ENCODE measurements at places on chromosomes 12 and 14.

GRCh38 chr14:60915781-60916180 is 65.1 kb downstream of the TRMT5 start:
- no peak for DNase-seq

GRCh38 chr12:1962051-1963020 is 41.9 kb downstream of the DCP1B start:
- no peak for DNase-seq

DNA sequence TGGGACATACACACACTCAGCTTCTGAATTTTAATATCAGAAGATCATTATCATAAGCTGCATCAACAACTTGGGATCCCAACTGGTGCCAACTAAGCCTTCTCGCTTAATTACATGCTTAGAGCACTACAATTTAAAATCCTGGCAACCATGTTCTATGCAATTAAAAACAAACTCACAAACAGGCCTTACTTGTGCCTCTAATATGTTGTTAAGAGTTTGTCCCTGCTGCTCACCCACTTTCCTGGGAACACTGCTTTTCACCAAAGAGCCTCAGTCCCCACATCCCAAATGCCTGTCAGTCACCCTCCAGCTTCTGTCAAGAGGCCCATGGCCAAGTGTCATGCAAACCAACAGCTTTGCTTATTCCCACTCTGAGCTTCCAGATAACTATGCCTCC is 69.7 kb downstream of the TTC9 start:
- no peak for DNase-seq

GRCh38 chr12:5246196-5246595 is 185.7 kb upstream of the NTF3 start:
- DNase-seq, result no peak

- no peak for DNase-seq
Observed at GRCh38 chr14:71597955-71598660, 334.1 kb upstream of the RGS6 start.

DNA sequence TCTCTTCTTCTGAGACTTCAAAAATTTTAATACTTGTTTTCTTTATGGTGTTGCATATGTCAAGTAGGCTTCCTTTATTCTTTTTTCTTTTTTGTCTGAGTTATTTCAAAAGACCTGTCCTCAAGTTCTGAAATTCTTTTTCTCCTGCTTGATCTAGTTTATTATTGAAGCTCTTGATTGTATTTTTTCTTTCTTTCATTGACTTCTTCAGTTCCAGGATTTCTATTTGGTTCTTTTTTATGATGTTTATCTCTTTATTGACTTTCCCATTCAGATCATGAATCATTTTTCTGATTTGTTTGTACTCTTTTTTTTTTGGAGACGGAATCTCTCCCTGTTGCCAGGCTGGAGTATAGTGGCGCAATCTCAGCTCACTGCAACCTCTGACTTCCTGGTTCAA is 34.1 kb downstream of the IFT43 start:
- DNase-seq, result no peak

DNA sequence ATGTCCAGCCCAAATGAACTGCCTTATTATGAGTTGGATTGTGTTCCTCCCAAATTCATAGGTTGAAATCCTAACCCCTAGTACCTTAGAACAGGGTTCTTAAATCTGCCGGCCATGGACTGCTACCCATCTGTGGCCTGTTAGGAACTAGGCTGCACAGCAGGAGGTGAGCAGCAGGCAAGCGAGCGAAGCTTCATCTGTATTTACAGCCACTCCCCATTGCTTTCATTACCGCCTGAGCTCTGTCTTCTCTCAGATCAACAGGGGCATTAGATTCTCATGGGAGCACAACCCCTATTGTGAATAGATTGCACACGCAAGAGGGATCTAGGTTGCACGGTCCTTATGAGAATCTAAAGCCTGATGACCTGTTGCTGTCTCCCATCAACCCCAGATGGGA is 9.8 kb upstream of the EML5 start:
- no peak for DNase-seq

GRCh38 chr12:59654061-59654460 is 58.2 kb downstream of the SLC16A7 start:
- DNase-seq, result no peak

DNA sequence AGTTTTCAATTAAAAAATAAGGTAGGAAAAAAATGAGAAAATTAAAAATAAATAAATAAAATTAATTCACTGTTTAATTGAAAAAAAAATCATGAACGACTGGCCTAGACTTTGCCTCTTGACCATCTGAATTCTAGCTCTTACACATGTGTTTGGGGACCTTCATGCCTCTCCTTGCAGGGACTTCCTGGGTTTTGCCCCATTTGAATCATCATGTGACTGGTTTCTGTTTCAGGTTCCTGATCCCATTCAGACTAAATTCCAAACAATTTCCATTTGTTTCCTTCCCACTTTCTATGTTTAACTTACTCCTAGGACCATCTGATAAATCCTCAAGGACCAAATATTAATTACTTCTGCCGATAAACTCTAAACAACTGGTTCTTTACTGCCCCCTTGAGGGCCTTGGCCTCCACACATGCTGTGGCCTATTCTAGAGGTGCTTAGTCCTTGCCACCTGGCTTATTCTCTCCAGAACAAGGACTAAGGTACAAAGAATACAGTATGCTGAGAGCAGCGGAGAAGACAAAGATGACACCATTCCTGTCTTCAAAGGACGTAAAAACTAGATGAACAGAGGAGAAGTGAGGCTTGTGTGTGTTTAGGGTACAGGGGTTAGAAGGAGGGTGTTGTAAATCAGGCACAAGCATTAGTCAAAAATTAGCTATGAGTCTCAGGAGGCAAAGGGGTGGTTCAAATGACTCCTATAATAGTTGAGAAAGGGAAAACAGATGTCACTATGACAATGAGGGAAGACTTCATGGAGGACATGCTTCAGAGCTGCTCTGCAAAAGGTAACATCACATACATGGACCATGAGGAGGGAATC is 125.8 kb upstream of the AVPR1A start:
- no peak for DNase-seq

DNA sequence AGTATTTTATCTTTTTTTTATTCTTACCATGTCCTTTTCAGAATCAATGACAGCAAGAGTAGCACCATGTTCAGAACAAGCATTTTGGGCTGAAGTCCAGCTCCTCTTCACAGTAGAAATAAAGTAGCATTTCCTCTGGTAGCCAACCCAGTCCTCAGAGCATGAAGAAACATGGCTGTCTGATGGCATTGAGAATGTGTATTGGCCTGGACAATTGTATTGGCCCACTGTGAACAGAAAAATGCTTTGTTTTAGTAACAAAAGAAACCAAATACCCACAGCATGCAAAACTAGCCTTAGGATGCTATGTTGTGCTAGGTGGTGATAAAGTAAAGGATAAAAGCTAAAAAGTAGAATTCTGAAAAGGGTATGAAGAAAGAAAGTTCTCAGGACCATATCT is 5.7 kb downstream of the CD69 start:
- DNase-seq, result no peak

DNA sequence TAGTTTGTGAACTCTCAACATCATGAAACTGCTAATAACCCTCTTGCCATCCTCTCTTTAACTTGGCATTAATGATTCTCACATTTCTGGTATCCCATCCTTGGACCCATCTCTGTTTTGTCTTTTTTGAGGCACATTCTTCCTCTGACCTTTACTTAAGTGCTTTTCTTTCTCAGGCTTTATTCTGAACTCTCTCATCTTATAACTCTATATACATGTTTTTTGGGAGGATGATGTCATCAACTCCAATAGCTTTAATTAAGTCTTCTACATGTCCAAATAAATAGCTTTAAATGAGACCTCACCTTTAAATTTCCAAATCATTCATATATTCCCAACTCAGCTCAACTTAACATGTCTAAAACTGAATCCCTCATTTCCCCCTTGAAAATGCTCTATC is 88.4 kb downstream of the PPFIA2 start:
- no peak for DNase-seq

DNA sequence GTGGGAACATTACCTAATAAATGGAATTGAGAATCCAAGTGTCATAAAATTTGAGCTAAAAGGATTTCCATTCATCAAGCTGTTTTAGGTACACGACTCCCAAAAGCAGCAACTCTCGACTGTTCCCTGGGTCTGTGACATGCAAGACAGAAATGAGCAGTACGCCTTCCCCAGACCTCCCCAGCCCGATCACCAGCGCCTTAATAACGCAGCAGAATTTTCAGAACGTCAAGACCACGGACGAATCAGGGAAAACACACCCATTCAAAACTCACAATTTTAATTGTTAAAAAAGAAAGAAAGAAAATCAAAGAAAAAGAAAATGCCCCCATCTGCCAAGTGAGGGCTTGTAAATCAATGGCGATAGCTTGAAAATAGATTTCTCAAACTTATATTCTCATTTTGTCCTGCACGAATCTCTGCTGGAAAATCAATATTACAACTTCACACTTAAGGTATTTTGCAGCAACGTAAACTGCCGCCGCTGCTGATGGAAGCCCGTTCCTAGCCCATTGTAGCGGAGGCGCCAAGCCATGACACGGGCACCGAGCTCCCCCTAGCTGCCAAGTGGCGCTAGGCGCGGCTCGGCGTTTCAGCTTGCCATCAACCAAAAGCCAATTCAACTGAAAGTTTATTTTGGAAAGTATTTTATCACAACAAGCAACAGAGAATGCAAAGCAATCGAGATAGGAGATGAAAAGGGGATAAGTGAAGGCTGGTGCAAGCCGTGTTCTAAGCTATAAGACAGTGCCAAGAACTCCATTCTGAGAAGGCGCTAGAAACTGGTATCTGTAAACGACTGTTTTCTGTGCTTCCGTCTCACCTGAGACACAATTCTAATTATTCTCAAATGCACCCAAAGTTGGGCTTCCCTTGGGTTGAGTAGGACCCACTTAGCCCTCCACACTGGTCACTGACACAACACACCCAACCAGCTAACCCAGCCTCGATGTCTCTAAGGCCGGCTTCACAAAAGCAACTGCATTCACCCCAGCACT is 5.5 kb downstream of the BCL11B start:
- DNase-seq, result peak; percentile 21

DNA sequence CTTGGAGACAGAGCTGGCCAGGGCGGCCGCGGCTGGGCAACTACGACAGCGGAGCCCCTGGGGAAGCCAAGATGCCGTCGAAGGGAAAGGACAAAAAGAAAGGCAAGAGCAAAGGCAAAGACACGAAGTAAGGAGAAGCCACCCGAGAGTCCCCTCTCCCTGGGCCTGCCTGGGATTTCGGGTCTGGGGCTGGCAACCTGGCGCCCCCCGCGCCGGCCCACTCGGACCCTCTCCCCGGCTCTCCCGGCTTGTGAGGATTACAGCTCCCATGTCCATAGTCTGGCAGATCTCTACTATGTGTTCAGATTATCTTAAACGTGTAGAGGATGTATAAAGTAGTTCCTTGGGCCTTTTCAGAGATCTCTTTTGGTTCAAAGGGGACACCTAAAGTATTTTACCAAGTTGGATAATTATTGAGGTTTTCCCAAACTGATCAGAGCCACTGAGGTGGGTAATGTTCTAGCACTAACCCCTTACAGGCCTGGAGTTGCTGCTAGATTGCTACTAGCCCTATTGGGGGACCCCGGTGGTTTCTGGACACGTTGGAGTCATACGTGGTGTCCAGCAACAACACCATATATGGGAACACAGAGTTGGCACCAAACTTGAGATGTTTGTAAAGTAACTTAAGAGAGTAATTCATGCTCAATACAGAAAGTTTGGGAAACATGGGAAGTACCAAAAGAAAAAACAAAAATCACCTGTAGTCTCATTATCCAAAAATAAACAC is 424 bp downstream of the BBOF1 start:
- no peak for DNase-seq

DNA sequence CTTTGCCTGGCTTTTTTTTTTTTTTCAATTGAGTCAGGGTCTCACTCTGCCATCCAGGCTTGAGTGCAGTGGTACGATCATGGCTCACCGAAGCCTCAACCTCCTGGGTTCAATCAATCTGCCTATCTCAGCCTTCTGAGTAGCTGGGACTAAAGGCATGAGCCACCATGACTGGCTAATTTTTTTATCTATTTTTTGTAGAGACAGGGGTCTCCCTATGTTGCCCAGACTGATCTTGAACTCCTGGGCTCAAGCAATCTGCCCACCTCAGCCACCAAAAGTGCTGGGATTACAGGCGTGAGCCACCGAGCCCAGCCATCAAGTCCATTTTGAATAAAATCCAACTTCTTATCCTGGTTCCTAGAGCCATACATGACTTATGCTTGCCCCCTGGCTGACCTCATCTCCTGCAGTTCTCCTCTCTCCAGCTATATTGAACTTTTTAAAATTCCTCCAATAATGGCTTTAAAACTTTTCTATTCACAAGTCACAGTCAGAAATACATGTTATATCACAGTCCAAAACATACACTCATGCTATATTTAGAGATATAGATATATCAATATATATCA is 10.4 kb upstream of the RND1 start:
- DNase-seq, result no peak

DNA sequence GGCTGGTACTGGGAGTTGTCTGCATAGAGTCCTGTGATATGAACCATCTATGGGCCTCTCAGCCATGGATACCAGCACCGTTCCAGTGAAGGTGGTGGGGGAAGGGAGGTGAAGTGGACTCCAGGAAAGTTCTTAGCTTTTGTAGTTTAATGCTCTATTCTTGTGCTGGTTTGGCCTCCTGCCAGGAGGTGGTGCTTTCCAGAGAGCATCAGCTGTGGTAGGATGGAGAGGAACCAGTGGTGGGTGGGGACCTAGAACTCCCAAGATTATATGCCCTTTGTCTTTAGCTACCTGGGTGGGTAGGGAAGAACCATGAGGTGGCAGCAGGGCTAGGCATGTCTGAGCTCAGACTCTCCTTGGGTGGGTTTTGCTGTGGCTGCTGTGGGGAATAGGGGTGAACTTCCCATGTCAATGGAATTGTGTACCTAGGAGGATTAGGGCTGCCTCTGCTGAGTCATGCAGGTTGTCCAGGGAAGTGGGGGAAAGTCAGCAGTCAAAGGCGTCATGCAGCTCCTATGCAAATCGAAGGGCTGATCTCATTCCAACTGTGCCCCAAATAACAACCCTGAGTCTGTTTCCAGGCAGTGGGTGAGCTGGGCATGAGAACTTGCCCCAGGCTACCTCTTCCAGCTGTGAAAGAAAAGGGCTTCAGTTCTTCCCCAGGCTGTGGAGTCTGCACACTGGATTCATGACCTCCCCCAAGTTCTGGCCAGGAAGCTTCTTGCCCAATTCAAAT is 14.2 kb downstream of the GZMH start:
- no peak for DNase-seq

DNA sequence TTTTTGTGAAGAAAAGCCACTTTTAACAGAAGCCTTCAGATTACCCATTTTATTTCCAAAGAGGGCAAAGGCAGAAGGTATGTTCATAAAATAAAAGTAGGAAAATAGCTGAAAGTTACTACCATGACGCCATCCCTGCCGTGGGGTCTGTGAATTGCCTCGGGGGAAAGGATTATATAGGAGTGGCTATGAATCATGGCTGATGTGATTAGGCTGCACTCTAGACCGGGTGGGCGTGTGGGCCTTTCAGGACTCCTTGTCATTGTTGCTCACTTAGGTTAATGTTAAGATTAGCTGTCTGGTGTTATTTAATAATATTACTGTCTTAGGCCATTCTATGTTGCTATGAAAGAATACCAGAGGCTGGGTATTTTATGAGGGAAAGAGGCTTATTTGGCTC is 195.5 kb downstream of the EGLN3 start:
- no peak for DNase-seq

GRCh38 chr12:92242907-92243306 is 97.3 kb upstream of the BTG1 start:
- no peak for DNase-seq

- DNase-seq, result peak; percentile 6
Observed at GRCh38 chr12:65631621-65632111, 192.6 kb upstream of the HMGA2 start.

- no peak for DNase-seq
Observed at GRCh38 chr14:67987606-67988005, 168.0 kb downstream of the RAD51B start.

- DNase-seq, result no peak
Observed at GRCh38 chr12:114302606-114303315, 103.2 kb downstream of the TBX5 start.
